ENCODE measurements at places on chromosomes 2 and 18. TPM values are rescaled to one million over a fixed set of nuclear protein-coding genes. Genes with fewer than 3 reads are reported as not detected.

Gene SLC8A1
- total RNA-seq = 0.79 TPM

Gene AQP12B
- total RNA-seq = not detected

Gene OSBPL1A
- total RNA-seq = 4.5 TPM

DNA sequence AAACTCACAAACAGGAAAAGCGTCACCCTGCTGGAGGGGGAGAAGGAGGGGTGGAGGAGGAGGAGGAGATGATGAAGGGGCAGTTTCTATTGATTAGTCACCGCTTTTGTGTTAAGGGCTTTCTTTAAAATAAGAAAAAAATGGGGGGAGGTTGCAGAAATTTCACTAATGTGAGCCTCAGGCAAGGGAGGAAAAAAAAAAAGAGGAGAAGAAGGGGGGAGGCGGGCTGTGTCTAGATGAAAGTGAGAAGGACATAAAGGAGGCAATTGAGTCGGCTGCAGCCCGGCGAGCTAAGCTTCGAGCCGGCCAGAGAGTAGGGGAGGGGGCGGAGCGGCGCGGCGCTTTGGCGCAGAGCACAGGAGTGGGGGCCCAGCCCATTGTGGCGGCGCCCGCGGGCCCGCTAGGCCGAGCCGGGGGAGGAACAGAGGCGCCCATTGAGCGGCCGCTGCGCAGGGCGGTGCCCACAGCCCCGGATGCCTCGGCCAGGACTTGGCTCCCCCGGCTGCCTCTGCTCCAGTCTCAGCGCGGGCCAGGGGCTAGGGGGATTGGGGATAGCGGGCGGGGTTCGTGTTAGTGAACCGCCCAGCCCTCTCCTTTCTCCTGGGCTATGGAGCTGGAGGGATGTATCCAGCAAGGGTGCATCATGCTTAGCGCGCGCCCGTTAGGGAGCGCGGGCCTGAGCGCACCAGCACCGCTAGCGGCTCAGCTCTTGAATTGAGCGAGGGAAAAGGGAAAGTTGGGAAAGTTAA lies 7.9 kb downstream of the PAX3 start:
- no peak for DNase-seq
- H3K27ac ChIP-seq = no peak overlapping the region
- H3K4me3 ChIP-seq = no peak overlapping the region
- H3K36me3 ChIP-seq = no peaks in the 10 kb centered on the region
- peaks cover 55% of the 10 kb centered on the region for H3K27me3 ChIP-seq

DNA sequence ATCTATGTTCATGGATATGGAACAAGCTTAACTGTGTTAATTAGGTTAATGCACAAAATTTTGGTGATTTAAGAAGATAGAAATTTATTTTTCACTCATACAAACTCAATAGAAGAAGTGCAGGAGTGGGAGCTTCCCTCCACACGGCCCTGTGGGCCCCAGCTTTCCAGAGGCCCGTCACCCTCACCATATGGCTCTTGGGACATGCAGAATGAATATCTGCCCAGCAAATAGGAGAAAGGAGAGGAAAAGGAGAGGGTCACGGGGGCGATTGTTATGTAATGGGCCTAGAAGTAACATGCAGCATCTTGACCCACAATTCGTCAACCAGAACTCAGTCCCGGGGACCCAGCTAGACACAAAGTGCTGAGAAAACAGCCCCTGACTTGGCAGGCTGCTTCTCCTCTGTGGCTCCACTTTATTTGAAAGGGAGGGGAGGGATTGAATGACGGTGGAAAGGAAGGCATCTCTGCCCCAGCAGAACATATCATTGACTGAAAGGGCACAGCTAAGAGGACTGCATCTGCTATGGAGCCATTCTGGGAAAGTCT lies 648.2 kb upstream of the ID2 start:
- H3K4me3 ChIP-seq = no peak overlapping the region
- H3K4me1 ChIP-seq = no peaks in the 10 kb centered on the region
- H3K27ac ChIP-seq = no peak overlapping the region
- DNase-seq = no peak
- H3K27me3 ChIP-seq = no peaks in the 10 kb centered on the region

DNA sequence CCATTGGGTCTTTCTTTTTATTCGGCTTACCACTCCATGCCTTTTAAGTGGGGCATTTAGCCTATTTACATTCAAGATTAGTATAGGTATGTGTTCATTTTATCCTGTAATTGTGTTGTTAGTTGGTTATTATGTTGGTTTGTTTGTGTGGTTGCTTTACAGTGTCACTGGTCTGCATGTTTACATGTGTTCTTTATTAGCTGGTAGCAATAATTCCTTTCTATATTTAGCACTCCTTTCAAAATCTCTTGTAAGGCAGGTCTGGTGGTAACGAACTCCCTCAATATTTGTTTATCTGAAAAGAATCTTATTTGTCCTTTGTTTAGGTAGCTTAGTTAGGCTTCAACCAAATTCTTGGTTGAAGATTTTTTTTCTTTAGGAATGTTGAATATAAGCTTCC lies 68.7 kb upstream of the XDH start:
- no peaks in the 10 kb centered on the region for H3K27me3 ChIP-seq
- no peaks in the 10 kb centered on the region for H3K4me1 ChIP-seq
- no peak overlapping the region for H3K4me3 ChIP-seq

DNA sequence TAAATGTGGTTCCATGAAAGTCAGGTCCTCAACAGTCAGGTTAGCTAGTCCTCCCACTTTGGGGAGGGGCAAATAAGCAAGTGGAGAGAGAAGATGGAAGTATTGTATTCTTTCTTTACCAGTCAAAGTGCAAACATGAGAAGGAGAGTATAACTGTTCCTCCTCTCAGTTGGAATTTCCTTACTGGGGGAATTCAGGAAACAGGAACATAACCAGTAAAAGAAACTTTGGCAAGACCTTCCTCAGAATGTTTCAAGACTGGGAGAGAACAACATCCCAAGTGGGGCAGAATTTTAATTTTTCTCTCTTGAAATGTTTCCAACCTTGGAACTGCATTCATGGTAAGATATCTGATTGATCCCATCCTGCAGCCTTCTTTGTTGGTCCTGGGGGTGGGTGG lies 552.4 kb upstream of the TNP1 start:
- no peaks in the 10 kb centered on the region for H3K27me3 ChIP-seq
- DNase-seq = no peak
- H3K27ac ChIP-seq = no peak overlapping the region
- no peaks in the 10 kb centered on the region for H3K4me1 ChIP-seq

DNA sequence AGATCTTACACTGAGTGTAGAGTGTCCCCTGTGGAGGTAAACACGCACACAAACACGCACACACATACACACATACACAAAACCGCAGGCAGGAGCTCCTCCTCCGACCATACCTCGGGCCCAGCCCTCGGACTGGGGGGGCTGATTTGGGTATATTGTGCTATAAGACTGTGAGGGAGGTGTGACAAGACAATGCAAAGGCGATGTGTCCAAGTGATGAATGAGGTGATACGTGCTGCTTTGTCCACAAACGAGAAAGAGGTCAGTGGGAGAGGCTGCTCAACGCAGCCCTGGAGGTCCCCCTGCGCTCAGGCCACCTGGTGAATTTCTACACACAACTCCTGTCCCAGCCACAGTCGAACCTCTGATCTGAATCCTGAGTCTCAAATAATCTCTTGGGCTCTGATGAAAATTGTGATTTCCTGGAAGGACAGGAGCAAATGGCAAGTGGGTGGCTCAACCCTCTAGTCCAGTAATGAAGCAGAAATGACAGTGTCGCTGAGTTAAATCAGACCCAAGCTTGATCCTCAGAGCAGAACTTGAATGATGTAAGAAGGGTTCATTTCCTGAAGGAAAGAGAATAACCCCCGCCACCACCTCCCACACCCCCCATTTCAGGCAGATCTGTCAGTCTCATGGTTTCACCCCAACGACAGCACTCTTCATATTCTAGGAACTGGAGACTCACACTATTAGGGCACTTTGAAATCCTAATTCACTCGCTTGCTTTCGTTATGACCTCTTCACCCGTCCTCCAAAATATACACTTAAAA lies 48.9 kb upstream of the ASXL2 start:
- H3K27ac ChIP-seq = no peak overlapping the region
- H3K36me3 ChIP-seq = no peaks in the 10 kb centered on the region
- H3K4me1 ChIP-seq = no peaks in the 10 kb centered on the region
- H3K4me3 ChIP-seq = no peak overlapping the region
